ENCODE measurements at places on chromosomes 7 and 10. TPM values are rescaled to one million over a fixed set of nuclear protein-coding genes. Genes with fewer than 3 reads are reported as not detected.

The INSYN2A gene
- 0.25 TPM for total RNA-seq

The CD36 gene
- total RNA-seq = 102 TPM

GRCh38 chr10:12628153-12628552 lies 278.8 kb downstream of the CAMK1D start:
- H3K4me1 ChIP-seq = peaks cover 13% of the 10 kb centered on the region
- DNase-seq = no peak
- no peaks in the 10 kb centered on the region for H3K36me3 ChIP-seq
- H3K4me3 ChIP-seq = no peak overlapping the region
- H3K27me3 ChIP-seq = no peaks in the 10 kb centered on the region

The RNF32 gene
- total RNA-seq = not detected

DNA sequence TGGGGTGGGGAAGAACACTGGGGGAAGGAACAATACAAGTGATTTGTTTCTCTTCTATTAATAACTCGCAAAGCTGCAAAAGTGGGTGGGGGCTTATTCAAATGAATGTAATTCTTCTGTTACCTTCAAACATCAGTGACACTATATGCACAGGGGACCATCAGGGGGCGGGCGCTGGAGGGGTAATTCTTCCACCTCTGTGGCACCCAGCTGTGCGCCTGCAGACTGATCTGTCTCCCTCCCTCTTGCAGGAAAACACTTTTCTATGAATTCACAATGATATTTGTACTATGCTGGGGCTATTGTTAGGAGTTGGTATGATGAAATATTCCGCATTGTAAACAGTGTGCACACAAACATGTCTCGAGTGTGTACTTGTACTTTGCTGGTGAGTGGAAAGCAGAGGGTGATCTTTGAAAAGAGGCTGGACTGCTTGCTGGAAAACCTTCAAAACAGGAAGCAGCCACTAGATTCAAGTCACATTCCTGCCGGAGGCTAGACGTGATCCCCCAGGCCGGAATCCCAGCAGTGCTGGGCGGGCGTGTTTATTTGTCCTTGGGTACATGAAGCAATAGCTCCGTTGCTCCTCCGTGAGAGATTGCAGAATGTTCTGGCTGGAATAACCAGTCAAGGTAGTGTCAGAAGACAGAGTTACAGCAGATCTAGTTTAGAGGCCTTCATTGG lies 15.8 kb upstream of the BNIP3 start:
- H3K27ac ChIP-seq = peak overlapping the region; percentile 78
- H3K4me1 ChIP-seq = peaks cover 25% of the 10 kb centered on the region
- no peaks in the 10 kb centered on the region for H3K27me3 ChIP-seq
- peak; percentile 97 for DNase-seq

DNA sequence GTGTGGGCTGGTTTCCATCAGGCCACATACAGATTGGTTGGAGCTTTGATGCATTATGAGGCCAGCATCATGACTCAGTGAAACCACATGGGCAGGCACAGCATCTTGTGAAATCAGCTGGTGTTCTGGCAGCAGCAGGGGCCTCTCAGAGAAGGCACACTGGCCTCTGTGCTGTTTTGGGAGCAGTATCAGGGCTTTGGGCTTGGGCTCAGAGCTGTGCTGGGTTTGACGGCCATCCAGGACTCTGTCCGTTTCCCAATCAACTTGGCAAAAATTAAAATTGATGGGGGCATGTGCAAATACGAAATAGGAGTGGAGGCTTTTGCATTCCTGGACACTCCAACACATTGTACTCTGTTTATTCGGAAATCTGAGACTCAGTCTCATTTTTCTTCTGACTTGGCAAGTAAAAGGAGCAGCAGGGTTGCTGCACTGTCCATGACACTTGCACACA lies 190.9 kb downstream of the BMPER start:
- DNase-seq = peak; percentile 97
- H3K36me3 ChIP-seq = no peaks in the 10 kb centered on the region
- H3K4me1 ChIP-seq = no peaks in the 10 kb centered on the region
- peak overlapping the region; percentile 42 for H3K27ac ChIP-seq
- no peak overlapping the region for H3K4me3 ChIP-seq
- H3K27me3 ChIP-seq = no peaks in the 10 kb centered on the region

The SDK1 gene
- 16.7 TPM for total RNA-seq

- no peak for DNase-seq
- no peak overlapping the region for H3K4me3 ChIP-seq
- no peaks in the 10 kb centered on the region for H3K27me3 ChIP-seq
- H3K4me1 ChIP-seq = no peaks in the 10 kb centered on the region
- H3K27ac ChIP-seq = no peak overlapping the region
These were observed 278.4 kb upstream of the SEMA3C start for GRCh38 chr7:81197266-81197665.

Measured in vagina (tissue), 2 donors.